ENCODE measurements at places on chromosomes 12 and 14. TPM values are rescaled to one million over a fixed set of nuclear protein-coding genes. Genes with fewer than 3 reads are reported as not detected.

Gene AJUBA
- 93.8 TPM for polyA plus RNA-seq

DNA sequence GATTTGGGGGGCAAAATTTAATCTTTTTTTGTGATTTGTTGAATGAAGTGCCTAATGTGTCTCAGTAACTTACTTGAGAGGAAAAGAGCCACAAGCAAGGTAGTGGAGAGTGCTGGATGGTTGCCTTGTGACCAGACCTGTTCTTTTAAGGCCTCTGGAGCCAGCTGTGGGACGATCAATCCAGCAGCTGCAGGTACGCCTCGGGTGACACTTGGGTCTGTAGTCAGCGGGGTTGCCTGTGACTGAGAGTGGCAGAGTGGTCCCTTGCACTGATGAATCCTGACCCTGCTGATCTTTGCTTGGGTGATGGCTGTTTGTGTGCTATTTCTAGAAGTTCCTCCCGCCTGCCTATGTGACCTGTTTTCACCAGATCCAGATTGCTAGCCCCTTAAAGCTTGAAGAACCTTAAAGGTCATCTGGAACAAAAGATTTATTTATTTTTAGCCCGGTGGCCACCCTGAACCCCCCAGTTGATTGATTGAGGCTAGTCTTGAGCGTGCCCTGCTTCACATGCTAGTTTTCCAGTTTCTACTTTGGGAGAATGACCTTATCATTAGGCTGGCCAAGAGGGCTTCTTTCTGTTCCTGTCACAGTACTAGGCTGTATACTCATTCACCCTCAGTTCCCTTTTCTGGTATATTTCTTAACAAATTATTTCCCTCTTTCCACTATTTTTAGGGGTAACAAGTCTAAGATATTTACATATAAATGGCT, 23.2 kb downstream of the PRKCH start:
- no peak for DNase-seq

Gene CCDC177
- polyA plus RNA-seq, result 0.08 TPM

Gene AMIGO2
- 59.3 TPM for polyA plus RNA-seq

DNA sequence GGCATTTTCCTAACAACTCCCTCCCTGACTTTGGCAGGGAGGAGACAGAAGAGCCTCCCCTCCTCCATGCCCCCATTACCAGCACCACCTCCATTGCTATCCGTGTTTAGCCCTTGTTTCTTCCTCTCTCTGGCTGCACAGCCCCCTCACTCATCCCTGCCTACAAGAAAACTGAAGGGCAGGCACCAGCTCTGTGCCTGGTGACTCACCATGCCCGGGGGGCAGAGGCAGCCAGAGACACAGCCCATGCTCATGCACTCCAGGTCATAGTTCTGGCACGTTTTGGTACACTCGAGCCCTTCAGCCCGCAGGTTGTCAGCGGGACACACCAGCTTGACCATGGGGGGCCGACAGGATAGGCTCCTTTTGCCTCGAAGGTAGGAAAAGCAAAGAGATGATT, 80.4 kb downstream of the VWF start:
- no peak for DNase-seq

DNA sequence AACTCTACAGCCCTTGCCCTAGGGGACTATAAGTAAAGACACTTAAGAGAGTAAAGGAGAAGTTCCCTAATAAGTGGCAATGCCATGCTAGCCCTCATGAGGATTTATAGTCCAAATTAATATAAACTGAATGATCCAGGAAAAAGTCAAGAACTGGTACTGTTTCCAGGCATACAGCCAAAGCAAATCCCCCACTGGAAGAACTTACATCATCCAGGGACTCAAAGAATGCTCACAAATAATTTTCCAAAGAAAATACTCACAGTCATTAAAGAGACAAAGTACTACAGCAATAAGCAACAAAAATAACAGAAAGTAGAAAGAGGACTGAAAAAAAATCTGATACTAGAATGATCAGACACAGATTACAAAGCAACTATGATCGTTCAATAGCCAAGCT, 79.7 kb upstream of the RAP1B start:
- DNase-seq, result no peak

GRCh38 chr12:26000898-26001297, 42.4 kb downstream of the RASSF8 start:
- no peak for DNase-seq

Gene NCKAP5L
- 11.6 TPM for polyA plus RNA-seq

DNA sequence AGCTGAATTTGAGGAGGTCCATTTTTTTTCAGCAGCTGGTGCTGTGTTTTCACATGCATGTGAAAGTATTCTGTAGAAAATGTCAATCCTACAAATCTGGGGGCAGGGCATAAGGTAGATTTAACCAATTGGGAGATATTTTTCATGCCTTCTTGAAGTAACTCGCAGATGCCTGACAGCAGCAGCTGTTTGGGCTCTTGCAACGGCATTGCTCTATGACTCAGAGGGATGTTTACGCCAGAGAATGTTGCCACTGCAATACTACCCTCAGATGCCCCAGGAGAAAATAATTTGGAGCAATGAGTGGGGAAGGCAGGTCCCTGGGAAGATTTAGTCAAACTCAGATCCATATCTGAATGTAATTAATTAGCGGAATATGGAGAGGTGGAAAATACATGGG, 42.5 kb upstream of the MYBPC1 start:
- no peak for DNase-seq

DNA sequence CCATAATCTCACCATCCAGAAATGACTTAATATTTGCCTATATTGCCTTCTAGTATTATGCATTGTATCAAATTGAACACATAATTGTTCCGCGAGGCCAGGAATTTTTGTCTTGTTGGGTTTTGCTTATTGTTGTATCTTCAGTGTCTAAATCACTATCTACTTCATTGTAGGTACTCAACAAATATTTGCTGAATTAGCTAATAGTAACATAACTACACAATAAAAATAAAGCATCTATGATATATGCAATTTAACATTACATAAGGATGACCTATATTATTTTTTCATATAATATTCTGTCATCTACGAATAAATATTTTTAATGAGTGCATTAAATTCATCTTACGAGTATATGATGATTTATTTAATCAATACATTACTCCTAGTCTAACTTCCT, 656.3 kb downstream of the ETNK1 start:
- DNase-seq, result no peak

- no peak for DNase-seq
These were observed 374.5 kb downstream of the RAD51B start for GRCh38 chr14:68193970-68194681.

DNA sequence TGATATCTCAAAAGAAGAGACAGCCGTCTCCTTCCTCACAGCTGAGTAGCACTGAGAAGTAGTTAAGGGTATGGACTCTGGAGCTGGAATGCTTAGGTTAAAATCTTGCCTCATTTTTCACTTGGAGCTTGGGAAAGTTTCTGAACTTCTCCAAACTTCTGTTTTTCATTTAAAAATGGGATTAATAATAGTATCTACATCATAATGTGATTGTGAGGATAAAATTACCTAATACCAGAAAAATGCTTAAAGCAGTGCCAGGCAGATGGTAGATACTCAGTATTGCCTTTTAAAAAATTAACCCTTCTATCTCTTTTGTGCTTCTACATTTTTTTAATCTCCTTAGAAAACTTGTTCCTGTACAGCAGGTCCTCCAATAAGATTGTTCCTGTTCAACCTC, 63.1 kb downstream of the A2M start:
- DNase-seq, result no peak
